ENCODE measurements at places on chromosomes 1 and 21.

GRCh38 chr1:24193046-24193445 lies 6.0 kb upstream of the IFNLR1 start:
- no peak for DNase-seq

GRCh38 chr1:213925531-213926182 lies 62.1 kb upstream of the PROX1 start:
- DNase-seq: no peak

DNA sequence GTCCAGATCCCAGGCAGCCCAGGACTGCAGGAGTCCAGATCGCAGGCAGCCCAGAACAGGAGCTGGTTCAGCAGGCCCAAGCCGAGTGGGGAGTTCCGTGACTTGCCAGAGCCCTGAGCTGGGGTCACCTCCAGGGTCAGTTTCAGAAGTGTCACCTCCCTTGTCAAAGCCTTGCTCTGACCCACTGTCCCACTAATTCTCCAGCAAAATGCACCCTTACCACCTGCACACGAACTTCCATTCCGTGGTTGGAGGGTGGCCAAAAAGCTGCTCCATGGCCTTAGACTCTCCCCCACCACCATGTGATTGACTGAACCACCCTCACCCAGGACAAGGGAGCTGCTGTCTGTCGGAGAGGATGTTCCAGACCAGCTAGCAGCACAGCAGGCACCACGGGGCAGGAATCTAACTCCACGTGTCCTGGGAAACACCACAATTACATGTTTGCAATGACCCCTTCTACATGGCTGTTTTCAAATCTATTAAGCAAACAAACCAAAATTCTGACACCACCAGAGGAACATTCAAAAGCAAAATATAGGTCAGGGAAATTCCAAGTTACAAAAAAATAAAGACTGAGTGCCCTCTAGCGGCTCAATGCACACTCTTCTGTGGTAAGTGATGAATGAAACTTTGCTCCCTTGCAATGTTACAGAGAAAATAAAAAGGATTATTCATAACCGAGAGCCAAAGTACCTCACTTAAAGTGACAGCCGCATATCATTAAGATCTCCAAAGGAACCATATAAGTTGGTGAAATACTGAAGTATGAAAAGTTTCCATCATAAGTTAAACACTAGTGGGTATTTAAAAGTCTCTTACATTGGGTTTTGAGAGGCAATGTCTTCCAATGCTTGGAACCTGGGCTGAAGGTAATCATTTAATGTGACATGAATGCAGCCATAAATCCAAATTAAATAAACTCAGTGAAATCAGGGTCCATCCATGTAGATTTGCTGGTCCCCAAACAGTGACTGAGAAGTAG lies 76.3 kb downstream of the NPHP4 start:
- no peak for DNase-seq

GRCh38 chr1:201085902-201086735 lies 26.1 kb downstream of the CACNA1S start:
- DNase-seq: peak; percentile 53

DNA sequence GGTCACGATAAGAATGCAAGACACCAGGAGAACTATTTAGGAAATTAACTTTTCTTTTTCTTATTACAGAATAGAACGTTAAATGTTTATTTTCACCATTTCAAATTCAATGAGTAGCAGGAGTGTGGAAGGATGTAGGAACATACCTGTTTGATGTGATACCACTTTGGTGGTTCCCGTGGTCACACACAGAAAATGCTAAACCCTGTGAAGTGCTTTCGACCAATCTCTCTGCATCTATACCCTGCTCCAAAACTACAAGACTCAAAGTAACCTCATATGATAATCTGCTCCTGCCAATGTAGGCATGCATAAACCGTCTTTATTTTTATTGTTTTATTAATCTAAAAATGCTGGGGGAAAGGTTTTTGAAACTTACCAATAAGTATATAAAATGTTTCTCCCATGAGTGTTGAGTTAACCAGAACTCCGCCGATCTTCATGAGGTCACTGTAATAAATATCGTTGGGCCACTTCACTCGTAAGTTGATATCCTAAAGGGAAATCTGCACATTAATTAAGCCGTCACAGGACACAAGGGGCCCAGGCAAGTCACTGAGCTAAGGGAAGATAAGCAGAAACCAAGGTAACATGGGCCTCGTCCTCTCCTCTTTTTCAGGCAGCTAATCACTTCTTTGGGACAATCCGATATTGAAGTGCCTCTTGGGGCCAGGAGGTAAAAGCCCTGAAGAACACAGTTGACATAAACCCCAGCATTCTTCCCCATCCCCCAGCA lies 60.6 kb downstream of the SIM2 start:
- no peak for DNase-seq

DNA sequence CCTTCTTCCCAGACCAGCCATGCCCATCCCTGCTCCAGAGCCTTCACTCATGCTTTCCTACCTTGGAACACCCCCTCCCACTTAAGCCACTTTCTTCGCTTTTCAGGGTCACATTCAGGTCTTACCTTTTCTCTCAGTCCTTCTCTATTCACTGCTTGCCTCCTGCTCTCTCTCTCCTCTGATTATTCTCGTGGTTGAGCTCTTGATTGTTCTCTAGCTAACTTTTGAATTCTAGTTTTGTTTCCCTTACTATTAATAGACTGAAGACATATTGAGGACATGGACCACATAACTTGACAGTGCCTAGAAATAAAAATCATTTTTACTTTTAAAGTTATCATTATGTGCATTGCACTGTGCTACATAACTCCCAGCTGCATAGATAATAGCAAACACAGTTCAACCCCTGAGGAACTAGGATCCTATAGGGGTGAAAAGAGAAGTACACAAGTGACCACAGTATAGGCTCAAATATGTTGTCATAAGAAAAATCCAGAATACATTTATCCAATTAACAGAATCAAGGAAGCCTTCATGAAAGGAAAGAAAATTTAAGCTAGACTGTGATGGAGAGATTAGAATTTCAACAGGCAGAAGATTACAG lies 21.5 kb downstream of the INSL5 start:
- no peak for DNase-seq

- DNase-seq: no peak
Observed at GRCh38 chr21:43731891-43732711, 13.2 kb downstream of the PDXK start.

All from liver (tissue), 10 donors.